ENCODE measurements at places on chromosomes 3 and 15.

DNA sequence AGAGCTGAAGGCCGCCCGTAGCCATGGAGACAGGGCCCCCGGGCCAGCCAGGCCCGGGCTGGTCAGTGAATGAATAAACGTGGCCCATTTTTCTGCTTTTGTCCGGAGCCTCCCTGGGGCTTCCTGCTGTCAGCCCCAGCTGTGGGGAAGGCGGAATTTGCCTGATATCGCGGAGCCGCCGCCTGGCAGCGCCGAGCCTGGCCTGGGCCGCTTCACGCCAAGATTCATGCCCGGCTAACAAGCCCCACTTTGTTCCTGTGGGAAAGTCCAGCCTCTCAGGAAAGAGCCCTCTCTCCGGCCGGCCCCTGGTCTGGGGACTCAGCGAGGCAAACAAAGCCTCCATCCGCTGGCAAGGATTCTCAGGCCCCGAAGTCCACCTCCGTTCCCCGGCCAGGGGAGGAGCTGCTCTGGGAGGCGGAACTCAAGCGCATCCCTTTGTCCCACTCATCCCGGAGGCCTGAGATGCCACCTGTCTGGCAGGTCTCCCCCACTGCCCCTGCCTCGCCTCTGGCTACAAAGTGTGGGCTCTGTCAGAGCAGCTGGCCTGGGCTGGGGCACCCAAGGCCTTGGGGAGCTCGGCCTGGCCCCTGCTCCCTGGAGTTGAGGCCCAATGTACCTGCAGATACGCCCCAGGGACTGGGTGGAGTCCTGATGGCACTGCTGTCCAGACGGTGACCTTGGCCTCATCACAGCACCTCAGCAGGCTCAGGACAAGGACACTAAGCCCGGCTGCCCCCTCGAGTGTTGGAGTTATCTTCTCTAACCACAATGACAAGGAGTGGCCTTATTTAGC is 51.6 kb upstream of the SLC6A11 start:
- no peak for DNase-seq

DNA sequence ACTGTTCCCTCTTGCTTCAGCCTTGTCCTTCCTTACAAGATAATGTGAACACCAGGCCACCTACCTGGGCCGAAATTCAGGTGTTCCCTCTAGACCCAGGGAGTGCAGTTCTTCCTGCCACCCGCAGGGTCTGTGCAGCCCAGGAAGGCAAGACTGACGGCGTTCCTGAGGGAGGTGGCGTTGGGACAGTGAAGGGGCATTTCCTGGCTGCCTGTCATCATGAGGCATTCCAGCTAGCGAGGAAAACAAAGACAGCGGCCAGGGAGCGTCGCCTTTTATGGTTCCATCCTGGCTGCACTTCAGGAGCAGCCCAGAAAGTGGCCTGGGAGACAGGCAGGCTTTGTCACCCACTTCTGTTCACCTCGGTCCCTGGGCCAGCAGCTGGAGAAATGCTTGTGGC is 84.8 kb upstream of the WNT5A start:
- DNase-seq, result no peak

DNA sequence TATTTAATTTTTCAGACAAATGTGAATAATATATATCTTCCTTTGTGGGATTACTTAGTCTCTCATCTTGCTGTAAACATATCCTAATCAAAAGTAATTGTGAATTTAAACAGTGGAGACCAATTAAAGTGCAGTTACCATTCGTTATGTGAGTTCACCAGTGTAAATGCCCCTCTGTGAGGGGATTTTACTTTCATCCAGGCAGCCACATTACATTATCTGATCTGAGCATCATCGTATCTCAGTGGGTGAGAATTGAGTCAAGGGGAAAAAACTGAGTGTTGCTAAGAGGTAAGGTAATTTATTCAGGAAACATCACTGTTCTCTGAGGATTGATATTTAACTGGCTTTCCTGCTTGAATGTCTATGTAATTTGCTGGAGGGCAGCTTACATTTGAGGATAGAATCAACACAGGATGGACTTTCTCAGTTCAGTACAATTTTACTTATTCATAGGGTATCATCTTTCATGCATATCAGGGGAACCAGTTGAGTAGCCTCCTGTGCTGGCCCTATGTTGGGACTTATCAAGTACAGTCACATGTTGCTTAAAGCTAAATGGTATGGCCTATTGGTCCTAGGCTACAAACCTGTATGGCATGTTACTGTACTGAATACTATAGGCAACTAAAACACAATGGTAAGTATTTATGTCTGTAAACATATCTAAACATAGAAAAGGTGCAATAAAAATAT is 219.7 kb downstream of the CD47 start:
- DNase-seq, result no peak

- no peak for DNase-seq
These were observed 795 bp downstream of the MCM2 start for GRCh38 chr3:127598841-127599570.

GRCh38 chr3:37514055-37514665 is 339.8 kb upstream of the LRRFIP2 start:
- DNase-seq, result no peak

- DNase-seq, result no peak
These were observed 22.9 kb upstream of the HHATL start for GRCh38 chr3:42725454-42725853.

DNA sequence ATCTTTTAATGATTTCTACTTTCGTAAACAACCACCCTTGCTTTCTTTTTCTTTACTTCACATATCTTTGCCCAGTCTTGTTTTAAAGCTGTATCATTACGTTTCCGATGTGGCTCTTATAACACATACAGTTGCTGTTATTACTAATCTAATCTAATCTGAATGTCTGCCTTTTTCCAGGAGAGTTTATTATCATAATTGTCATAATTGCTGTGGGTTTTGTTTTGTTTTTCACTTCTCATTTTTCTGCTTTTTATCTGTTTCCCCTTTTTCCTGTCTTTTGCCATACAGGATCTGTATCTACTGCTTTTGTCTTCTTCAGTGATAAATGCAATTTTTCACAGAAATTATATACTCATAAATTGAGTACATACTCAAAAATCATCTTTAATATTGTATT is 24.9 kb downstream of the HACL1 start:
- no peak for DNase-seq

- no peak for DNase-seq
These were observed 17.1 kb downstream of the ZBED2 start for GRCh38 chr3:111577798-111578685.

- DNase-seq, result no peak
These were observed 532.8 kb downstream of the PLOD2 start for GRCh38 chr3:145628211-145628610.

- DNase-seq, result no peak
These were observed 5.8 kb upstream of the IQSEC1 start for GRCh38 chr3:13079051-13079450.

GRCh38 chr3:105235785-105236184 is 130.9 kb upstream of the ALCAM start:
- no peak for DNase-seq

DNA sequence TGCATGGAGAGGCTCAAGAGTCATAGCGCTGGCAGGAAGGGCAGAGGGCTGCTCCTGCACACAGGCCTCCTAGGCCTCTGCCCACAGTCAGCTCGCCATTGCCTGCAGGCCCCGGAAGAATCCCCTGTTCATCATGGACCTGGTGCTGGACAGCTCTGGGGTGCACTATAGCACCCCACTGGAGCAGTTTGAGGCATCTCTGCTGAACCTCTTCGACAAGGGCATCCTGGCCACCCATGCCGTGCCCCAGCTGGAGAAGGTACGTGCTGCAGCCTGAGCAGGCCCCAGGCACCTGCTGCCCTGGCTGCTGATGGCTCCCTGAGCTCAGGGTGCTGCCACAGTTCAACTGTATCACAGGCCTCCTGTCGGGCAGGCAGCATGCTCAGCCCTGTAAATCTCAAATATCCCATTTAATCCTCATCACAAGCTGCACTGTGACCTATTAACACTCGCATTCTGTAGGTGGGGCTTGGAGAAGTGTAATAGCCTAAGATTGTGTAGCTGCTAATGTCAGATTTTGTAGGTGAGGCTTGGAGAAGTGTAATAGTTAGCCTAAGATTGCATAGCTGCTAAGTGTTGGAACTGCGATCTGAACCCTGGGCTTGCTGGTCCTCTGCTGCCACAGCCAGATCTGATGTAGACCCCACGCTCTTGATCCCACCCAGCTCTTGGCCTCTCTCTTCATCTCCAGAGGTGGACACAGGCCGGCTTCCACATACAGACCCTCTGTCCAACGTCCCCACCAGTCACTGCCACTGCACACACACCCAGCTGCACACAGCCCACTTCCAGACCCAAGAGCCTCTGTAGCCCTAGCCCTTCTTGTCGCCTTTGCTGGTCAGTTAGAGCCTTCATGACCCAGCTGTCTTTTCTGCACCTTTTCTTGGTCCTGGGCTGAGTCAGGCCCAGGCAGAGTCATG is 31.9 kb downstream of the DNAH1 start:
- no peak for DNase-seq

DNA sequence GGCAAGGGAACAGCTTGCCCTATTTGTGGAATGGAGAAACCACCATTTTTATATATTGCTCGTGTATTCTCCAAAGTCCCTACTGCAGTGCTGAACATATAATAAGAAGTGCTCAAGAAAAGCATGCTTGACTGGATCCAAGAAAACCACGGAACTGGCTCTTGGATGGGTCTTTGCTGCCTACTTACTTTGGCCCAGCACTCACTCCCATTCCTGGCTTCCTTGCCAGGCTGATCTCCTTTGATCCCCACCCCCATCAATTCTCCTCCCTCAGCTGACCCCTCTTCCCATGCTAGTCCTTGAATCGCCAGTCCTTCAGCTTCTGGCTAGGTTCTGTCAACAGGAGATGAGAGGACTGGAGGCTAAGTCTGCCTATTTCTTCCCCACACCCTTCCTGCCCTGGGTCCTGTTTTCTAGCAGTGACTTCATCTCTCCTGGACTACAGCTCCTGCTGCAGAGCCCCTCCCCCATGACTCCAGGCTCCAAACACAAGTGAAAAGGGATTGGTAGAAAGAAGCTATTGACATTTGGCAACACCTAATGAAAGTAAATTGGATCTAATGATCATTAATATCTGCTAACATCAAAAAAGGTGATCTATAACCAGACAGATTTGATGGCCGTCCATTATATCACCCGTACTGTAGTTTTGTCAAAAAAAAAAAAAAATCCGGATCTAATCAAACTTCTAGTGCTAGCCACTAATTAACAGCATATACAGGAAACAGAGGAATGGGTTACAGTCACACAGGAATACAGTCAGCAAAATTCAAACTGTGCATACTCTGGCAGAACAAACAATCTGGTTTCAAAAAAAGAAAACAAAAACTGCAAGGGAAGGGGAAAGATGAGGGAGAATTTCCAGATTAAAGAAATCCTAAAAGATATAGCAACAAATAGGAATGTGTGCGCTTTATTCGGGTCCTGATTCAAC is 7.8 kb downstream of the FAM240A start:
- no peak for DNase-seq

GRCh38 chr3:180002006-180002405 is 34.7 kb downstream of the PEX5L start:
- no peak for DNase-seq

DNA sequence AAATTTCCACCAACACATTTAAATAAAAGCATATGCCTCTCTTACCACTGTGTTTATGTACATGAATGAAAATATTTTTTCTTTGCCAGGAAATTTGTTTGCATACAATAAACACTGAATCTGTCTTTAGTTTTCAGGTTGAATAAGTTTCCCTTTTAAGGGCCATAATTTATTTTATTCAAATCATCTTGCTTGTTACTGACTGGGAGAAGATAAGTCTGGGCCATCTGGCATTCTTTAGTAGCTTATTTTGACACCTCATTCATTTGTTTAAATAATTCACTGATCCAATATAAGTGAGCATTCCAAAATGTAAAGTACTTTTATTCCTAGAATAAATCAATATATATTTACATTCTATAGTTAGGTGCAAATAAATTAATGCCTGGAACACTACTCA is 1001.3 kb downstream of the PLOD2 start:
- DNase-seq, result no peak

GRCh38 chr3:95738045-95738444 is 1076.3 kb upstream of the EPHA6 start:
- no peak for DNase-seq

- peak; percentile 6 for DNase-seq
These were observed 18.7 kb downstream of the SEMA5B start for GRCh38 chr3:123008840-123009239.

DNA sequence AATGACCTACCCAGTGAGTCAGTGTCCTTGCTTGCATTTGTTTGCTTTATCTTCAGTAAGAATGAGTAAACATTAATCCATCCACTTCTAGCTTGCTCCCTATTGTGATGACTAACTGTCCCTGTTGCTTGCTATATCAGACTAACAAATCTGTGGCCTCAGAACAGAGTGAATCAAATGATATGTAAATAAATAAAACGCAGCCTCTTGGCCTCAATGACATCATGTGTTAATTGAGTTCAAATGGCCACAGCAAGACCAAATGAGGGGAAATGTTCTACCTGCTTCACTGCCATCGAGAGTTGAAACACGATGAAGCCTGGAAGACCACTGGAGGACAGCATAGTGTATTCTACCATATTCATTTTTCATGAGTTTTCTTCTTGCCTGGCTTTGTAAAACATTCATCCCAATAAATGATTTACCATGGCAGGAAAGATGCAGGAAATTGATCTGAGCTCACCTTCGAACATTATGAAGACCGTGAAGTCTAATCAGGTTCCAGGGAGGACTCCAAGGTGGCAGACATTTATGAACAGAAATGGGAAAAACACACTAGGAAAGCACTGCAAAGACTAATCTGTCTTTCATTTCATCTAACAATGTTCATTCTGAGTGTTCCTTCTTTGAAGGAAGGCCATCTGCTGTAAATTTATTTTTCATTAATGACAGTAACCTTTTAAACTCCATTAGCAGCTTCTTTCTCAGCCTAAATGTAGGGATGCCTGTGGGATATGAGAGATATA is 1144.5 kb downstream of the TUSC7 start:
- DNase-seq, result no peak

DNA sequence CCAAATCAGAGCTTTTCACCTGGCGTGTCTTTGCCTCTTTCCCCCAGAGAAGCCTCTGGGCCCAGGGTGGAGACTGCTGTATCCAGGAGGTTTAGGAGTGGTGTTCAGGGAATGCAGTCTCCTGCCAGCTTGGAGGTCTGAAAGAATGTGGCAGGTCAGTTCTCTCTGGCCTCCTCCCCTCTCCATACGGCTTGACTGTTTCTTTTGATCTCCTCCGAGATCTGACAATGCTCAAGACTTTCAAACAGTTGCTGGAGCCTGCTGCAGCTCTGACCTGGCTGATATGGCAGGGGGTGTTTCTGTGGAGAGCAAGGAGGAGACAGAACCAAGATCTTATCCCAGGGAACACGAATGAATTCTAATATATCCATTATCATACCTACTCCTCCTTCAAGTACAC is 24.7 kb upstream of the TM4SF4 start:
- no peak for DNase-seq

DNA sequence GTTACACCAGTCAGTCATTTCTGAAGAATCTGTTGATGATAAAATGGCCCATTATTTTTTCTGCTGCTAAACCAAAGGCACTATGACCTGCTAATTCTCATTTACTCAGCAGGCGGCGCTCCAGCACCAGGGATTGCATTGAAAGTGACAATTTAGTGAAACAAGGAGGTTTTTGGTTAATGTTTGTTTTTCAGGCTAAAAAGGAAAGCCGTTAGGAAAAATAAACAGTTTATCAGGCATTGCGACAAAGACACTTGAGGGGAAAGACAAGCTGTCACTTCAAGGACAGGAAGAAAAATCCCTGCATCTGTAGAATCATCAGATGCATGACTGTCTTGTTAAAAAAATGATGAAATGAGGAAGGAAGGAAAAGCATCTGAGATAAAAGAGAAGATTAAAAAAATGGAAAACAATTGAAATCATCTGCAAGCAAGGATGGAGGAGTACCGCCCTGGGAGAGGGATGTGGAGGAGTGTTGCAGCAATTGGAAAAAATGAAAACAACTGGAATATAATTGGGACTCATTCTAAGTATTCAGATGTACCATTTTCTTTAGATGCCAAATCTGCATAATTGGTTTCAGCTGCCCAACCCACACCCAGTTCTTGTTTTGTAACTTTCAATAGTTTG is 54.0 kb downstream of the NR1D2 start:
- no peak for DNase-seq
